Adrenal gland (tissue), 19 donors: ENCODE measurements at places on chromosomes 1 and 21.

GRCh38 chr1:190328361-190328760 lies 149.3 kb downstream of the BRINP3 start:
- H3K36me3 ChIP-seq = no peaks in the 10 kb centered on the region
- no peak for DNase-seq
- H3K27ac ChIP-seq = no peak overlapping the region
- no peak overlapping the region for H3K4me3 ChIP-seq
- H3K4me1 ChIP-seq = no peaks in the 10 kb centered on the region
- no peaks in the 10 kb centered on the region for H3K27me3 ChIP-seq

DNA sequence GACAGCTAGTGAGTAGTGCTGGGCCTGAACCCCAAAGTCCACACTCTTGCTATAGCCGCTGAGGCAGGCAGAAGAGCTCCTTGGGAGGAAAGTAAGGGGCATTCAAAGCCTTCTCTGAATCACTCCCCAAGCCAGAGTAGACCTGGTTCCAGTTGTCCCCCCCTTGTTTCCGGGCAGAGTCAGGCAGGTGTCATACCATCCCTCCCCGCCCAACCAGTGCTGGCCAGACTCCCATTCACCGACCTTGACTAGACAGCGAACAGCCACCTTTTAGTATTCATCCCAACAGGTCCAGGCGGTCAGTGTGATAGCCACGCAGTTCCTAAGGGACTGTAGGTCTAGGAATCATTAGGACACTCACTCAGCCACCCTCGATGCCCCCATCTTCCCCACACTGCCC lies 11.8 kb downstream of the CHRNB2 start:
- H3K4me3 ChIP-seq = no peak overlapping the region
- H3K27ac ChIP-seq = no peak overlapping the region
- peaks cover 4% of the 10 kb centered on the region for H3K4me1 ChIP-seq
- no peaks in the 10 kb centered on the region for H3K27me3 ChIP-seq

DNA sequence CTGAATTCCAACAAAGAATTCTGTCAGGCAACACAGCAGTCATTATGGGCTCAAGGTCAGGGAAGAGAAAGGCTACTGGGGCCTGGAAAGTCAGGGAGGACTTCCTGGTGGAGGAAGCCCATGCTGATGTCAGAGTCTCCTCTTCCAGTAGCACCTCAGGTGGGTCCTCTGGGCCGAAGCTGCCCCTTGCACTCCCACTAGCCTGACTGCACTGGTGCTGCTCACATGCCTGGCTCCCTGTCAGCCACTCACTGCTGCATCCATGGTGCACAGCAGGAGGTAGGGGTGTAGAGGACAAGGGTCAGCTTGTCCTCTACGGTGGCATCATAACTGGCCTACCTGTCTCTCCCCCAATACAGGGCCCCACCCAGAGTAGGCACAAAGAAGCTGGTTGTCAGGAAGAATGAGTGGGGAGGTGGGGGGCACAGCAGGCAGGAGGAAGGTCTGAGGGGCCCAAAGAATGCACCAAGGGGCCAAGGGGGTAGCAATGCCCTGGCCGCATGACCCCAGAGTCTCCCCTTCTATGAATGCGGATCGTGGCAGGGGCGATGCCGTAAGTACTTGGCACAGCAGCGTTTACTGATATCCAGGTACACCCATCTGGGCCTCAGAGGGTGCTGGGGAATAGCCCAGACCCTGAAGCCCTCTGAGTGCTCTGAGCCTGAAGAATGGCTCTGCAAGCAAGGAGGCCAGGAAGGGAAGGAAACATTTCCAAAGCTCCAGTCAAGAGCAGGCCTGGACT lies 80.3 kb downstream of the GLIS1 start:
- H3K4me3 ChIP-seq = no peak overlapping the region
- DNase-seq = no peak
- no peak overlapping the region for H3K27ac ChIP-seq
- no peaks in the 10 kb centered on the region for H3K4me1 ChIP-seq

DNA sequence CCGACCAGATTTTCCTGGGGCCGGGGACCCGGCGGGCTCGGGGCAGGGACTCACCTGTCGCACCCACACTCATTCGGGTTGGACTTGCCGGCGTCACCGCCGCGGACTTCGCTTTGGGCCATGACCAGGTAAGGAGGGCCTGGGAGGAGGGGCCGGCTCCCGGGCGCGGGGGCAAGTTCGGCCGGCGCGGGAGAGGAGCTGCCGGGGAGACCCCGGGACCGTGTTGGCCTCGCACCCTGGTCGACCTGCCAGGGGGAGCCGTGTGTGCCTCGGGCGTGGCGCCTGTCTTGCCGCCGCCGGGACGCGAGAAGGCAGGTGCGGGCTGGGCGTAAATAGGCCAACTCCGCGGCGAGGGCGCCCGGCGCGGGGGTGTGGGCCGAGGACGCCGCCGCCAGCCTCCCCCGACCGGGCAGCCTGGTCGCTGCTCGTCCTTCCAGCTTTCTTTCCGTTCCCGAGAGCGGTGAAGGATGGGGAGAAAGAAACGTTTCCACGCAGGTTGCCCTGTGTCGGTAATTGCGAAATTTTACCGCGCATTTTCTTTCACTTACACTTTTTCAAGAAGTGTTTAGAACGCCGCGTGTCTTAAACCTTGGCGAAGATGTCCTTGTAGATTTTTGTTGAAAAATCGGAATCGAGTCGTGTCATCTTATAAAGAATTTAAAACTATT lies 558 bp downstream of the USP1 start:
- peaks cover 10% of the 10 kb centered on the region for H3K36me3 ChIP-seq
- peak overlapping the region; percentile 97 for H3K4me3 ChIP-seq
- peak overlapping the region; percentile 80 for H3K27ac ChIP-seq
- H3K27me3 ChIP-seq = no peaks in the 10 kb centered on the region
- peaks cover 9% of the 10 kb centered on the region for H3K4me1 ChIP-seq

- H3K27me3 ChIP-seq = no peaks in the 10 kb centered on the region
- no peak overlapping the region for H3K4me3 ChIP-seq
- no peak overlapping the region for H3K27ac ChIP-seq
- H3K4me1 ChIP-seq = peaks cover 12% of the 10 kb centered on the region
Observed at GRCh38 chr1:227785805-227786671, 29.4 kb upstream of the PRSS38 start.

GRCh38 chr1:115643666-115644065 lies 1.9 kb downstream of the VANGL1 start:
- no peaks in the 10 kb centered on the region for H3K36me3 ChIP-seq
- peaks cover 5% of the 10 kb centered on the region for H3K4me1 ChIP-seq
- no peak overlapping the region for H3K27ac ChIP-seq
- DNase-seq = no peak

DNA sequence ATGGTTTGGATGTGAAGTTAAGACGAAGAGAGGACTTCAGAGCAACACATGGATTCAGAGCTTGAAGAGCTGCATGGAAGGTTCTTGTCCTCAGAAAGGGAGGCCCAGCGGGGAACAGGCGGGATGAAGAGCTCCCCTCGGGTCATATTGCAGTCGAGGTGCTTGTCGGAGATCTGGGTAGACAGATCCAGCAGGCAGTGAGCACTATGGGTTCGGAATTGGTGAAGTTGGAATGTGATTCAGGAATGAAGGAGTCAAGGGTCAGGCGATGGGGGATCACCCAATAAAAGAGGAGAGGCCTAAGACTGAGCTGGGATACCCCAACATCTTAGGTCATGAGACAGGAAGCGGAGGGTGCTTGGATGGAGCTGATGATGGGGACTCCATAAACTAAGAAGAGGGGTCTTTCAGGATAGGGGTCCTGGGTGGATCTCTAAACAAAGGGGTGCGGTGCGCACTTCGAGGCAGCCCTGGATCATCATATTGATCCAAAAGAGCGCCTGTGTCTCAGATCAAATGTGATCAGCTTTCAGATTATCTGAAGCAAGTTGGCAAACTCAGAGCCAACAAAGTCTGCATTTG lies 176.3 kb upstream of the VAMP3 start:
- no peaks in the 10 kb centered on the region for H3K36me3 ChIP-seq
- no peaks in the 10 kb centered on the region for H3K27me3 ChIP-seq
- peak; percentile 23 for DNase-seq
- H3K4me3 ChIP-seq = no peak overlapping the region
- no peaks in the 10 kb centered on the region for H3K4me1 ChIP-seq

DNA sequence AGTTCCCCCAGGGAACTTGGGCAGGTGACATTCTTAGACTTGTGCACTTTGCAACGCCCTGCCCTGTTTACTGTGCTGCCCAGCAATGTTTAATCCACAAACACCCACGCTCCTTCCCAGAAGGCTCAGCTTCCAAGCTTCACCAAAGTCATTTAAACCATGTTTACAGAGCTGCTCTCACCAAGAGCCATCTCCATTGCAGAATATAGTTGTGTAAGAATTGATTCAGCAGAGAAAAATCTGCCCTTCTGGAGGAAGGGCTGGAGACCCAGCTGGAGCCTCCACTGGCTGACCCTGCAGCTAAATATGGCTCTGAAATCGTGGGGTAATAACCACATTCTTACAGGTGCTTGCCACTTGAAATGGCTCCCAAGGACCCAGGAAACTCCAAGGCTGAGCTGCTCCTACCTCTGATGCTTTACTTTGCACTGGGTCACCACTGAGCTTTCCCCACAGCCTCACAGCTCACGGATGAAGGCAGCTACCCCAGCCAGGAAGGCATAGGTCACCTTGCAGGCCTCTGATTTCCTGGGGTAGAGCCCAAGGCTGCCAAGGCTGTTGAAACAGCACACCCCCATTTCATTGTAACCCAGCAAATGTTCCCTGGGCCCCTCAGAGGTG lies 8.7 kb downstream of the CAPN2 start:
- H3K36me3 ChIP-seq = peaks cover 37% of the 10 kb centered on the region
- H3K4me1 ChIP-seq = peaks cover 52% of the 10 kb centered on the region
- H3K4me3 ChIP-seq = no peak overlapping the region
- peak; percentile 68 for DNase-seq

- H3K27ac ChIP-seq = no peak overlapping the region
- peak; percentile 79 for DNase-seq
- H3K27me3 ChIP-seq = no peaks in the 10 kb centered on the region
- no peaks in the 10 kb centered on the region for H3K36me3 ChIP-seq
- H3K4me1 ChIP-seq = peaks cover 17% of the 10 kb centered on the region
- H3K4me3 ChIP-seq = no peak overlapping the region
Observed at GRCh38 chr1:23544444-23545389, 13.7 kb upstream of the E2F2 start.

- no peak overlapping the region for H3K4me3 ChIP-seq
- no peaks in the 10 kb centered on the region for H3K27me3 ChIP-seq
- no peak for DNase-seq
Observed at GRCh38 chr1:236854605-236854983, 59.5 kb downstream of the MTR start.

- H3K4me1 ChIP-seq = peaks cover 49% of the 10 kb centered on the region
- H3K4me3 ChIP-seq = no peak overlapping the region
- no peaks in the 10 kb centered on the region for H3K36me3 ChIP-seq
- DNase-seq = no peak
- H3K27ac ChIP-seq = peak overlapping the region; percentile 27
Observed at GRCh38 chr1:15420853-15421465, 11.3 kb downstream of the EFHD2 start.

- H3K27ac ChIP-seq = no peak overlapping the region
- H3K27me3 ChIP-seq = no peaks in the 10 kb centered on the region
- no peak overlapping the region for H3K4me3 ChIP-seq
- DNase-seq = no peak
Observed at GRCh38 chr21:21921410-21922232, 923.4 kb downstream of the NCAM2 start.

GRCh38 chr1:85894651-85895050 lies 186.4 kb upstream of the ZNHIT6 start:
- H3K27me3 ChIP-seq = no peaks in the 10 kb centered on the region
- H3K4me3 ChIP-seq = no peak overlapping the region
- H3K4me1 ChIP-seq = no peaks in the 10 kb centered on the region
- no peaks in the 10 kb centered on the region for H3K36me3 ChIP-seq
- DNase-seq = no peak

- DNase-seq = no peak
- no peak overlapping the region for H3K27ac ChIP-seq
- H3K4me1 ChIP-seq = no peaks in the 10 kb centered on the region
- H3K36me3 ChIP-seq = no peaks in the 10 kb centered on the region
- H3K4me3 ChIP-seq = no peak overlapping the region
- no peaks in the 10 kb centered on the region for H3K27me3 ChIP-seq
Observed at GRCh38 chr1:5256793-5257192, 602.4 kb downstream of the AJAP1 start.

DNA sequence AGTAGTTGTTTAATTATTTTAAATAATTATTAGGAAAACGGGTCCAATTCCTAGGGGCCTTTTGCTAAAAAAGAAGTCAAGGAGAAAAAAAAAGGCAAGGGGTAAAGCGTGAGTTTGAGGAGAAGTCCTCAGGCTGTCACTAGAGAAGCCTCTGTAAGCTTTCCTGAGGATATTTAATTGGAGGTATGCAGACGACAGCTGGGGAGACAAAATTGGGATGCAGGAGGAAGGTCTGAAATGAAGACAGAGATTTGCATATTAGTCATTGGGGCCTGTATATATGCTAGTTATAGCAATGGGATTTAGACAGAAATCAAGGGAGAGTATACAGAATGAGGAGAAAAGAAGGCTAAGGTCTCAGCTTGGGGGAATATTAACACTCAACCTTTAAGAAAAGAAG lies 8.6 kb downstream of the ATP6V1G3 start:
- H3K36me3 ChIP-seq = no peaks in the 10 kb centered on the region
- no peaks in the 10 kb centered on the region for H3K4me1 ChIP-seq
- no peak overlapping the region for H3K4me3 ChIP-seq

- no peak overlapping the region for H3K4me3 ChIP-seq
- no peaks in the 10 kb centered on the region for H3K36me3 ChIP-seq
- H3K4me1 ChIP-seq = no peaks in the 10 kb centered on the region
- no peak overlapping the region for H3K27ac ChIP-seq
Observed at GRCh38 chr1:8797216-8797615, 20.2 kb downstream of the RERE start.
